SK-MEL-5 (cell line): ENCODE measurements at places on chromosomes 16 and 17. TPM values are rescaled to one million over a fixed set of nuclear protein-coding genes. Genes with fewer than 3 reads are reported as not detected.

The ATP2A3 gene
- 0.75 and 1.1 TPM in 2 replicates for total RNA-seq

The MARVELD3 gene
- 0.08 TPM in 1 of 2 replicates, not detected in the other for total RNA-seq

The SLC9A5 gene
- 0.21 and 0.37 TPM in 2 replicates for total RNA-seq

The PMFBP1 gene
- 0.29 TPM in 1 of 2 replicates, not detected in the other for total RNA-seq

The KRT39 gene
- total RNA-seq = not detected in 2 replicates

The FZD2 gene
- 0.55 TPM in 1 of 2 replicates, not detected in the other for total RNA-seq

The OR1D2 gene
- not detected in 2 replicates for total RNA-seq

The FOXC2 gene
- total RNA-seq = not detected in 2 replicates

The ARL2BP gene
- 52.3 and 55.7 TPM in 2 replicates for total RNA-seq

The C17orf113 gene
- total RNA-seq = 0.40 and 0.85 TPM in 2 replicates

The ADORA2B gene
- total RNA-seq = 24.6 and 26.7 TPM in 2 replicates

The IGSF6 gene
- total RNA-seq = not detected in 2 replicates

The NHERF1 gene
- 43.2 and 45.6 TPM in 2 replicates for total RNA-seq

The LRRC46 gene
- total RNA-seq = not detected in 2 replicates

The NHERF2 gene
- 7.0 and 9.3 TPM in 2 replicates for total RNA-seq

The CCL2 gene
- total RNA-seq = not detected in 2 replicates

The SLC38A7 gene
- 23.4 and 30.3 TPM in 2 replicates for total RNA-seq

The WNT3 gene
- 0.77 and 1.1 TPM in 2 replicates for total RNA-seq

The PRSS8 gene
- not detected in 2 replicates for total RNA-seq

The ACSM3 gene
- total RNA-seq = 0.34 and 0.48 TPM in 2 replicates

The MMP2 gene
- 1.7 and 2.2 TPM in 2 replicates for total RNA-seq

The MOSMO gene
- total RNA-seq = 15.1 and 16.4 TPM in 2 replicates

The COX4I1 gene
- total RNA-seq = 696 and 745 TPM in 2 replicates

The VTN gene
- total RNA-seq = 0.24 and 0.32 TPM in 2 replicates

The ORC6 gene
- total RNA-seq = 24.4 and 26.2 TPM in 2 replicates

The P3H4 gene
- 29.9 and 31.2 TPM in 2 replicates for total RNA-seq

The PLA2G10 gene
- total RNA-seq = not detected in 2 replicates

The MRC2 gene
- 7.6 and 8.0 TPM in 2 replicates for total RNA-seq

The CCDC200 gene
- not detected in 2 replicates for total RNA-seq

The HAS3 gene
- total RNA-seq = 0.05 and 0.32 TPM in 2 replicates

The HNF1B gene
- total RNA-seq = not detected in 2 replicates

The CDRT15 gene
- not detected in 2 replicates for total RNA-seq

The FBXL16 gene
- total RNA-seq = 6.6 and 7.3 TPM in 2 replicates

The ABCC12 gene
- not detected in 2 replicates for total RNA-seq

The NF1 gene
- 25.1 and 26.5 TPM in 2 replicates for total RNA-seq

The CEP295NL gene
- total RNA-seq = 0.74 and 0.80 TPM in 2 replicates

The CLEC10A gene
- total RNA-seq = not detected in 2 replicates

The KRT14 gene
- total RNA-seq = not detected in 2 replicates
